ENCODE measurements at places on chromosomes 7 and 10.

GRCh38 chr7:120733143-120733542, 124.8 kb downstream of the TSPAN12 start:
- peak; percentile 7 for DNase-seq

DNA sequence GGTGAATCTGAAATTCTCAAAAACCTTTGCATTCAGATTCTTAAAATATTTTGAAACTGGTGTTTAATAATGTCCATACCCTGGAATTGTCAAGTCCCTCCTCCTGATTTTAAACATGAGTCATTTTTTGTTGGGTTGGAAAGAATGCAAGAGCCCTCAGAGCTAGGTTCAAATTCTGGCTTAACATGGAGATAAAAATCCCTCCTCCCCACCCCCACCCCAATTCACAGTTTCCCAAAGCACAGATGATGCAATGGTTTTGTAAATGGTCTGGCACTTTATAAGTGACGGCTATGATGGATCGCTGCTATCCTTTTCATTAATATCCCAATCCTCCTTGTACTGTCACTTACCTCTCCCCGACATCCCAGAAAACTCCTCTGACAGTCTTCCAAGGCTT, 332.8 kb downstream of the PLXNA4 start:
- DNase-seq, result no peak

- no peak for DNase-seq
These were observed 51.3 kb downstream of the HIP1 start for GRCh38 chr7:75687246-75688088.

DNA sequence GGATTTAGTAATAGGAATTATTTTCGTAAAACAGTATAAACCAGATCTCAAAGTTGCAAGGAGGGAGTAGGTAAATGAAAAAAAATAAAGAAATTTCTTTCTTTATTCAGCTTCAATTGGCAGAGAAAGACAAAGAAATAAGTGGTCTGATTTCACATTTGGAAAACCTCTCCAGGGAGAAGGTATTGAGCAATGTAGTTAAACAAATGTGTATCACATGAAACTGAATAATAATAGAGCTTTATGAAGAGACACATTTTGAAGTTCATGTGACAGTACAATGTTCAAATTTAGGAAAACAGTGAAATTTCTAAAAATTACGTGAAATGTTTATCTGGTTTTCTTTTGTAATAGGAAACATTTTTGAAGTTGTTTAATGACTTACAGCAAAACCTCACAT, 63.0 kb downstream of the TAX1BP1 start:
- DNase-seq, result no peak

DNA sequence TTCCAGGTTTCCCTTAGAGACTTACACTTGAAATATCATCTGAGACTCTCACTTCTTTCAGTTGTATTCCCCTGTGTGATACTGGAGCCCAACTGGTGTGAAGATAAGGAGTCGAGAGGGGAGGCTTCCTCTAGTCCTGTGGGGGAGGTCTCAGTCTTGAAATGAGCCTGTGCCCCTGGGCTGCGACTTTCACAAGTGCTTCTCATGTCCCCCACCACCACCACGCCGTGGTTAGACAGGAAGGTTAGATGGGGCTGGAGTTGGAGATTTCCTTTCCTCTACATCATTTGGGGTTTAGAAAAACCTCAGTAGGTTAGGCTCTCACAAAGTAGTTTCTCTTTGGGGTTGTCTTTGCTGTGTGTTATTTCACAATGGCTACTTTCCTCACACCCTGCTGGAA, 25.6 kb upstream of the MKX start:
- no peak for DNase-seq

DNA sequence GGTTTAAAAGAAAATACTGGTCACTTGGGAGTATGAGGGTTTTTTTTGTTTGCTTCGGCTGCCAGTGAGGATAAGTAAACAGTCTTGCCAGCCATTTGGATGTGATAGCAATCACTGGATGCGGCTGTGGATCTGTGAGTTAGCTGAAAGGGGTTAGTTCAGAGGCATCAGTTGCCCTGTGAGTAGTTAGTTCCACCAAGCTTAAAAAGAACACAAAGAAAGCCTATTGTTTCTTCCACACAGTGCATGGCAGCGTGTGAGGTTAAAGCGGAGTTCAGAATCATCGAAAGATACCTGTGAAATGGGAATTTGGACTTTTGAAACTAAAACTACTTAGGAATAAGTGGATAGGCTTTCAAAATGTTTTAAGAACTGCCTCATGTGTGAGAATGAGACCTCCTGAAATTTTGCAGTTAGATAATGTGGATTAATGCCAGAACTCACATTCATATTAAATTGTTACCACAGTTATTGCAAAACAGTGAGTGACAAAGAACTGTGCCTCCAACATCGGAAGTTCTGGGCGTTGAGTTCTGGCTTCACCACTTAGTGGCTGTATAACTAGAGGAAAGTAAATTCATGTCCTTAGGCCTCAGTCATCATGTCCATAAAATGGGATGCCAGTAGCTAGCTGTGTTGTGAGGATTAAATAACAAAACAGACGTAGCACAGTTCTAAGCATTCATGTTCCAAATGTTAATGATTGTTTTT, 31.3 kb downstream of the KIAA1217 start:
- no peak for DNase-seq

DNA sequence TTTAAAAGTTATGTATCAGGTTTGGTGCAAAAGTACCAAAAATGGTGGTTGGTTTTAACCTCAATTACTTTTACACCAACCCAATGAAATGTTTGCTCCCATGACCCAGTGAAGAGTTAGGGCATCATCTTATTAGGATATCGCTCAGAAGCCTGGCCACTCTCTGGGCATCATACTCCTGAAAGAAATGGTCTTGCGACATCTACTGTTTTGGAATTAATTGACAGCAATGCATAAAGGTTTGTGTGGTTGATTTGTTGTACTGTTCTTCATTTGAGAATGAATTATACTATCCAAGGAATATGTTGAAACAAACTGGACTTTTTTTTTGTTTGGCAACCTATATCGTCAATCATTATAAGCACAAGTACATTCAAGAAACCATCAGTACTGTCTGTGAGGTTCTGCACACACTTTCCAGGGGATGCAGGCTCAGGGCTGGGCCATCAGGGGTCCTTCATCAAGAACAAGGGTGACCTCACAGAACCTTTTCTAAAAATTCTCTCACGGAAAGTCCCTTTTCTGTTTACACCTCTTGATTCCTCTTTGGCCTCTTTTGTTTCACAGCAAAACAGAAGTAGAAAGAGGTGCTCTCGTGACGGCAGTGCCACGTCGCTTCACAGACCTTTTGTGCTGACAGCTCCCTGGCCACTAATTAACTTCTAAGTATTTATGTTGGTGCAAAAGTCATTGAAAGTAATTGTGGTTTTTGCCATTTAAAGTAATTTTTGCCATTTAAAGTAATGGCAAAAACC, 117.2 kb upstream of the KLF6 start:
- DNase-seq, result no peak

GRCh38 chr7:114539575-114539974, 125.0 kb downstream of the FOXP2 start:
- DNase-seq, result no peak

DNA sequence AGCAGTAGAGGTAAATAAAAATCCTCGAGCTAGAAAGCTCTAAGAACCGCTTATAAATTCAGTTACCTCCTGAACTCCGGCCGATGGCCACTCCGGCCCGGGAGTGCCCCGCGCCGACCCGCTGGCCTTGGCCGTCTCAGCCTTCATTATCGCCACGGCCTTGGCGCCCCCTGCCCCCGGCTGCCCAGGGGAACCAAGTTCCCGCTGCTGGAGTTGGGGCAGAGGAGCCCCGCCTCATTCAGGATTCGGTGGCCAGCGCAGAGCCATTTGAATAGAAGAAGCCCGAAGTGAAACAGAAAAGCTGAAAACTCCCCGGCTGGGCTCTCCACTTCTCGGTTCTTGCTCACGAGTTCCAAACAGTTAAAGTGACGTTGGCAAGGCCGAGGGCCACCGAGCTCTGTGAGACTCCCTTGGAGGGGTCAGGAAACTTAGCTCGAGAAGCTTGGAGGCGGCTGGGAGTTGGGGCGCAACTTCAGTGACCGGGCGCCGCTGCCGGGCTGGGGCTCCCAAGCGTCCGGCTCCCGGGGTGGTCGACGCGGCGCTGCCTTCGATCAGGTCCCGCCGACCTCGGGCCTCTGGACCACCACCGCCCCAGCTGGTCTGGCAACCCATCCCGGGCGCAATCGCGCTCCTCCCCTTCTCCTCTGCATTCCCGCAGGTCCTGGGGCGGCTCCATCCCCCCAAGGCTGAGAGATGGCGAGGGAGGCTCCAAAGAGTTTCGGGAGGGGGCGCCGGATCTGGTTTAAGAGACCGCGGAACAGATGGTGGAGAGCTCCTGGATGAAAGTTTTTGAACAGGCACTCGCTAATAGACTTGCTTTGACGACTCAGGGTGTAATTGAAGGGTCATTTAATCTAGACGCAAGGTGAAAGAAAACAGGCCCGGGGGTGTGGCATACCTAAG, 5.8 kb upstream of the FEZF1 start:
- DNase-seq, result peak; percentile 26

DNA sequence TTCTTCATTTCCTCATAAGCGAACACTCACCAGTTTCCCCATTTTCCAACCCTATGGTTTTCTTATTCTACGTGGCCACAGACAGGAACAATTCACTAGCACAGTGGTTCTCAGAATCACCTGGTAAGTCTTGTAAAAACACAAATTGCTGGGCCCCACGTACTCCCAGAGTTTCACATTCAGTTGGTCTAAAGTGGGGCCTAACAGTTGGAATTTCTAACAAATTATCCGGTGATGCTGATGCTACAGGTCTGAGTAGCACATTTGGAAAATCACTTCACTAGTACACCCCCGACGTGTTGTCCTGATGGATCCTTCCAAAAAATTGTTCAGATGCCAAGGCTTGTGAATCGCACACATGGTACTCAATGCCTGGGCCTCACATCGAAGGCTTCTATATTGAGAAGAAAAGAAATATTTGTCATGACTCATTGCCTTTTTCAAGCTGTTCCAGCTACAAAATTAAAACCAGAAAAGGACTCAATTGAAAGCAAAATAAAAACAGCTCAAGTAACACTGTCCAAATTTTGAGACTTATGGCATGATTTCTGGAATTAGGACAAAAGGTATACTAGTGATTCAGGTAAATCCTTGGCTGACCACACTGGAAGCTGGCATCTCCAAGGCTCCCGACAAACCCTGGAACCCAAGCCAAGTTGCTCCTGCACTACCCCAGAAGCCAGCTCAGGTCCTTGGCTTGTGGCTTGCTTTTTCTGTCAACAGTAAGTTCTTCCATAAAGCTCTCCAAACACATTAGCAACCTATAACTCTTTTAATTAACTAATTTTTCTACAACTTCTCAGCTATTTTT, 12.9 kb upstream of the VIM start:
- DNase-seq, result peak; percentile 69

GRCh38 chr10:103679096-103679790, 176.1 kb downstream of the SH3PXD2A start:
- DNase-seq, result no peak

GRCh38 chr10:78898341-78899097, 170.2 kb upstream of the ZMIZ1 start:
- DNase-seq, result no peak

- DNase-seq, result no peak
These were observed 46.3 kb downstream of the CNNM1 start for GRCh38 chr10:99375426-99375825.

DNA sequence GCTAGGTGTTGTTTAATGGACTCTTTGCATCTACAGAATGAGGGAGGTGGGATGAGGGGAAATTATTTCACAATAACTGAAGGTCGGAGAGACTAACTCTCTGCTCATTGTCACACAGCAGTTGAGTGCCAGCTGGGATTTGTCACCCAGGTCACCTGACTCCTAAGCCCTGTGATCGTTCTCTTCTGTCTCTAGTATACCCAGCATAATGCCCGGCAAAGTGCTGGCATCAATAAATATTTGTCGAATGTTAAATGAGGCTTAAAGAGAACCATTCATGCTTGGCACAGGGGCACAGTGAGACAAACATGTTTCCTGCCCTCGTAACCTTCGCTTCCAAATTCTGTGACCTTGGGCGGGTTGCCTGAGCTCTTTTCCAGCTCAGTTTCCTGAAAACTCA, 70.8 kb downstream of the TCF7L2 start:
- no peak for DNase-seq

- DNase-seq, result no peak
These were observed 45.7 kb downstream of the BPGM start for GRCh38 chr7:134692344-134692705.

DNA sequence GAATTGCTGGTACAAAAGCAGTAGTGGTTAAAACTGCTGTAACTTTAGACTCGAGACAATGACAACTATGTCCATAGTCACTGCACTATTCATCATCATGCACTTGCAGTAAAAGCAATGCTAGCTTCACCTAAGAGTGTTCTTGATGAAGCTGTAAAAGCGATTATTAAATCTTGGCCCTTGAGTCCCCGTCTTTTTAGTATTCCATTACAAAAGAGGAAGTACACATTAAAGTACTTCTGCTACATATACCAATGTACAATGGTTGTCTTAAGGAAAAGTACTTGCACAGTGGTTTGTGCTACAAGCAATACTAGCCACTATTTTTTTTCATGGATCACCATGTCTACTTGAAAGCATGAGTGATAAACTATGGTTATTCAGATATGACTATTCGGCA, 78.3 kb downstream of the ATAD1 start:
- no peak for DNase-seq

GRCh38 chr7:132102942-132103341, 473.3 kb downstream of the PLXNA4 start:
- DNase-seq, result no peak

DNA sequence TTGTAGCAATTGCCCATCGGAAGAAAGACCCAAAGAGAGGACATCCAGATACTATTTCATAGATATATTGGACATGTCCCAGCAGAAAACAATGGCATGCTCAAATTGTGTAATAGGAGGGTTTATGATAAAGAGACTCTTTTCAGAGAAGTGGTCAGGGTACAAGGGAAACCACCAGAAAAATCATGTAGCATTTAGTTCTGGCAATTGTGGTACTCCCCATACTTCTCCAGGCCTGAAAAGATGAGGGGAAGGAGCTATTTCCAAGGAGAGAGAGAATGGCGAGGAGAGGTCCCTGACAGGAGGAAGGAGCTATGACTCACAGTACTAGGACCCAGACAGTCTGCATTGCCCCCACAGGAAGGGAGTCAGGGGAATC, 68.4 kb upstream of the ADO start:
- no peak for DNase-seq

DNA sequence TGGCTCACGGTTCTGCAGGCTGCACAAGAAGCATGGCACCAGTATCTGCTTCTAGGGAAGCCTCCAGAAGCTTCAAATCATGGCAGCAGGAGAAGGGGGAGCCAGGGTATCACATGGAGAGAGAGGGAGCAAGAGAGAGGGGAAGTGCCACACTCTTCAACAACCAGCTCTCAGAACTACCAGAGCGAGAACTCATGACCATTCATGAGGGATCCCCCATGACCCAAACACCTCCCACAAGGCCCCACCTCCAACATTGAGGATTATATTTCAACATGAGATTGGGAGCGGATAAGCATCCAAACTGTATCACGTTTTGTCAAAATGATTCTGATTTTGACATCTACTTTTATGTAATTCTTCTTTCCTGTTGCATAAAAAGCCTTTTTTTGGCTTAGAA, 38.5 kb downstream of the CREM start:
- no peak for DNase-seq

All from urothelium cell line (cell line).